Mammary epithelial cell (primary cell): ENCODE measurements at places on chromosomes 7 and 10.

DNA sequence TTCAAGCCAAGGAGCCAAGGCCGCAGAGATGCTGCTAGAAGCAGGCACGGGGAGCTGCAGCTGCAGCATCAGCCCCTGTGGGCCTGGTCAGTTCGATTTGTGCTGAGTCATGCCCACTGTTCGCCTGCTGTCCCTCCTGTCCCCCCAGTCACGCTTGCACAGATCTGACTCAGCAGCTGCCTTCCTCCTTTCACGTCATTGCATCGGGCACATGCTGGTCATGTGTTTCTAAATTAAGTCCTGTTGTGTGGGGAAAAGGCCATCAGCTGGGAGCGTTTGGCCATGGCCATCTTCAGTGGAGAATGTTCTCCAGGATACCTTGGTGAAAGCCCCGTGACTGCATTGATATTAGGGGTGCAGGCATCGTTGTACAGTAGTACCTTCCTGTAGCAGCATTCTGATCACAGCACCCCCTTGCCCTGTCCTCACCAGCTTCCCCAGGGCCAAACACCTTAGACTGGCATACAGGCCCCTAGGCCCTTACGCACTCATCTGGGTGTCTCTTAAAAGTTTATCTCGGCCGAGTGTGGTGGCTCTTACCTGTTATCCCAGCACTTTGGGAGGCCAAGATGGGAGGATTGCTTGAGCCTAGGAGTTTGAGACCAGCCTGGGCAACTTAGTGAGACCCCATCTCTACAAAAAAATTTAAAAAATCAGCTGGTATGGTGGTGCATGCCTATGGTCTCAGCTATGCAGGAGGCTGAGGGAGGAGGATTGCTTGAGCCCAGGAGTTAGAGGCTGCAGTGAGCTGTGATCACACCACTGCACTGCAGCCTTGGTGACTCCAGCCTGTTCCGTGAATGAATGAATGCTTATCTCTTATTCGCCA, 23.2 kb downstream of the POR start:
- no peak for DNase-seq

DNA sequence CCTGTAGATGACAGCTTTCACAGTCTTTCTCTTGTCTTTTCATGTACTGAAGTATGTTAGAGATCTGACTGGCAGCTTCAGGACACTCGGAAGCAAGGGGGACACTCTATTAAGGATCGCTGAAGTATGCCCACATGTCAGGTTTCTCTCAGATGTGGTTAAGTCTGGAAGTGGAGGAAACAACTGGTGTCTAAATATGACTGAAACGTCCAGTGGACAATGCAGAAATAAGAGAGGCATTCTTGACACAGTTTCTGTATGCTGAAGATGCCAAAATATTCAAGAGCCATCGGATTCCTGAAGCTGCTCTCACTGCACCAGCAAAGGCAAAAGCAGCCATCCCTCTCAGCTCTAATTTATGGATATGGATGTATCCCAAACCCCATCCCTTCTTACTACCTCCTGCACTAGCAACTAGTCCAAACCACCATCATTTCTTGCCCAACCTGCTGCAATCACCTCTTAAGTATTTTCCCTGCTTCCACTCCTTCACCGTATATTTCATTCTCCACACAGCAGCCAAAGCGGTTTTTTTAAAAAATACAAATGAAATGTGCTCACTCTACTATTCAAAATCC, 113.4 kb downstream of the REEP3 start:
- no peak for DNase-seq

DNA sequence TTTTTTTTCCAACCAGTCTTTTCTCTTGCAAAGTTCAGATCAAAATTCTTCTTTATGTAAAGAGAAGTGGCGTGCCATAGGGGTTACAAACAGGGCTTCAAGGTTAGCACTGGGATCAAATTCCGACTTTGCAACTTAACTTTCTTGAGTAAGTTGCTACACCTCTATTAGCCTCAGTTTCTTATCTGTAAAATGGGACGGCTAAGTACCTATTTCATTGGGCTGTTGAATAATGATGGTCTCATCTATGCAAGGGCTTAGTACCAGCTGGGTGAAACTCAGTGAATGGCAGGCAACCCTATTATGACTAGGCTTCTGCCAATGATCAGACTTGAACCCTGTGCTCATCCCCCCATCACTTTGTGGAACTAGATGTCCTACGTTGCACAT, 33.9 kb downstream of the ITPRIP start:
- DNase-seq = no peak

DNA sequence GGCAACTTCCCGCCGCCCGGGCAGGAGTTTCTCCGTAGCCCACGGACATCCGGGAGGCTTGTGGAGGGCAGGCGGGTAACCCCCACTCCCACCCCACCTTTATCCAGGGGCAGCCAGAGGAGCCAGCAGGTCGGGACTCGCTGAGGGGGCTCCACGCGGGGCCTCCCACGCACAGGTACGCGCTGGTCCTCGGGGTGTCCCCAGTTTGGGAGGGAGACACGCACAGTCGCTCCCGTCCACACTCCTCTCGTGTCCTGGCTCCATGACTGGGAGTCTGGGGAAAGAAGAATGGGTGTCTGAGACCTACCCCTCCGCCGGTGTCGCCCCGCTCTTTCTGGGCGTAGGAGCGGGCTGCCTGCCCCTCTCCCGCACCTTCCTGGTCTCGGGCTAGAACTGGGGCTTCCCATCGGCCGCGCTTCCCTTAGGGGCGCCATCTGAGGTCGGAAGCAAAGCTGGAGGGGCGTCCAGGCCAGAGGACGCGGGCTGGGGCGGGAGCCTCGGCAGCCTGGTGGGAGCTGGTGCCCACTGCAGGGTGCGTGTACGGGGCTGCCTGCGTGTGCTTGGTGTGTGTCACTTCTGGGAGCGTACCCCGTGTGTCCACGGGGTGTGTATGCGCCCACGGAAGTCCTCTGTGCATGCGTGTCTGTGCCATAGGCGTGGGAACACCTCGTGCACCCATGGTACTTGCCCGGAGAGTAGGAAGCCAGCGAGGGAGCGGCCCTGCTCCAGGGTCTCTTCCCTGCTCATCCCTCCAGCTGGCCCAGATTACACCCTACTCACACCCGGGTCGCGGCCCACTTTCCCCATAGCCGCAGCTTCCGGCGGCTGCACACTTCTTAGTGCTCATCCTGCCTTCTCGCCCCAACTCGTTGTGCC, 73.0 kb upstream of the LEP start:
- no peak for DNase-seq

GRCh38 chr7:137986252-137987017, 15.5 kb downstream of the CREB3L2 start:
- DNase-seq = peak; percentile 68

GRCh38 chr7:5343884-5344283, 61.1 kb downstream of the SLC29A4 start:
- DNase-seq = no peak

- no peak for DNase-seq
Measured at GRCh38 chr10:35998026-35998425, 355.9 kb upstream of the FZD8 start.

DNA sequence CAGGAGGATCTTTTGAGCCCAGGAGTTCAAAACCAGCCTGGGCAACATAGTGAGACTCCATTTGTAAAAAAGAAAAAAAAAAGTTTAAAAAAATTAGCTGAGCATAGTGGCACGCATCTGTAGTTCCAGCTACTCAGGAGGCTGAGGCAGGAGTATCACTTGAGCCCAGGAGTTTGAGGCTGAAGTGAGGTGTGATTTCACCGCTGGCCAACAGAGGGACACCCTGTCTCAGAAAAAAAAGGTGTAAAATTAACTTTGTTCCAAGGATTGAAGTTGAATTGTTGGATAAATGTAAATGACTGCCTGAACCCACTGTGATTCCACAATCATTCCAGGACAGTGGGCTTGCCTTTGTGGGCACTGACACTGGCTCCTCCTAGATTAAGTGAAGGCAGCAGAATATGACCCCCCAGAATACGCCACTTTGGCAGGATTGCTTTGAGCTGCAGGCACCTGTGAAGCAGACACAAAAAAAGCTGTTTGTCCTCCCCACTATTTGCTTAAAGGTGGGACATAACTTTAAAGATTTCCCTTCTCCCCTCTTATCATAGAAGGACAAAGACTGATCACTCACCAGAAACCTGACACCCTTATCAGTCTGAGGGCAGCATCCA, 57.2 kb upstream of the FOXI2 start:
- no peak for DNase-seq

- DNase-seq = peak; percentile 69
Measured at GRCh38 chr7:99196536-99197258, 11.2 kb downstream of the KPNA7 start.

DNA sequence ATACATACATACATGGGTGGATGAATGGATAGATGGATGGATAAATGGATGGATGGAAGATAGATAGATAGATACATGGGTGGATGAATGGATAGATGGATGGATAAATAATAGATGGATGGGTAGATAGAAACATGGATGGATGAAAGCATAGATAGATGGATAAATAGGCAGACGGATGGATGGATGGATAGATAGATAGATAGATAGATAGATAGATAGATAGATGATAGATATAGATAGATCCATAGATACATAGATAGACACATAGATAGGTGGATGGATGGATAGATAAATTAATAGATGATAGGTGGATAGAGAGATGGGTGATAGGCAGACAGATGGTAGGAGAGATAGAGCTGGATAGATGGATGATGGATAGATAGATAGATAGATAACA, 68.5 kb downstream of the FAM204A start:
- DNase-seq = no peak

DNA sequence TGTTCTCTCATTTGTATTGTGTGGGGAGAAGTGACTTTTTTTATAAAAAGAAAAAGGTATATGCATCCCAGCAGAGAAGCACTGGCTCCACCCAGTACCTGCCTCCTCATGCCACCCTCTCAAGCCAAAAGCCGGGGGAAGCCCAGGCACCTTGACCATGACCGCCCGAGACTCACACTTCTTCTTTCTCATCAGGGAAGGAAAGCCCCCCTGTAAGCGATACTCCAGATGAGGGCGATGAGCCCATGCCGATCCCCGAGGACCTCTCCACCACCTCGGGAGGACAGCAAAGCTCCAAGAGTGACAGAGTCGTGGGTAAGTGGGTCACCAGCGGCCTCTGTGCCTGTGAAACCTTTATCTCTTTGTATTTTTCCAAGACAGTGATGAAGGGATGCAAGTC, 22.9 kb downstream of the IKZF1 start:
- DNase-seq = no peak

- no peak for DNase-seq
Measured at GRCh38 chr10:47258921-47259320, 41.1 kb upstream of the GDF10 start.
